ENCODE measurements at places on chromosomes 7 and 10.

- no peak for DNase-seq
Observed at GRCh38 chr7:126792521-126792920, 460.2 kb downstream of the GRM8 start.

GRCh38 chr7:132024290-132024689 is 467.9 kb upstream of the PODXL start:
- DNase-seq: no peak

- DNase-seq: no peak
Observed at GRCh38 chr7:44212581-44213184, 11.9 kb downstream of the YKT6 start.

GRCh38 chr10:103855424-103855823 is at the start of gene SH3PXD2A:
Gene SH3PXD2A, minus strand, starts transcription at chr10:103855576. Its CDS starts 310 bp downstream, at chr10:103855266.
- DNase-seq: peak; percentile 85

- no peak for DNase-seq
Observed at GRCh38 chr7:121475806-121476205, 79.7 kb upstream of the FAM3C start.

GRCh38 chr7:103990991-103991390 is 1.5 kb upstream of the RELN start:
- DNase-seq: no peak

- DNase-seq: no peak
Observed at GRCh38 chr10:7853226-7853842, 35.0 kb downstream of the TAF3 start.

All from iPS-NIHi11 (cell line).